T-helper 17 cell (primary cell): ENCODE measurements at places on chromosomes 11 and 22.

DNA sequence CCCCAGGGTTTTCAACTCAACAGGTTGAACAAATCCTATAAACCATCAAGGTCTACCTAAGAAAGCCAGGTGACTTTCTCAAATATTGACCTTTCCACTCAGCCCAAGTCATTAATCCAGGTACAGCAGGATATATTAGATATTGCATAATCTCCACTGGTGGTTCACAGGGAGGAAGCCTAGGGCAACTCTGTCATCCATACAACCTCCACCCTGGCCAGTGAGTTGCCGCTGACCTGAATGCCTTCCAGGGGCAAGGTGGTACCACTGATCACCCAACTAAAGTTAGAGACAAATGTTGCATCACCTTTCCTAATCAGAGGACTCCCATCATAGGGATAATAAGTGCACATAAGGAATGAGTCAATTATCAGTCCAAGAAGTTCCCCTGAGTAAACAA lies 22.9 kb downstream of the GUCD1 start:
- DNase-seq = no peak

DNA sequence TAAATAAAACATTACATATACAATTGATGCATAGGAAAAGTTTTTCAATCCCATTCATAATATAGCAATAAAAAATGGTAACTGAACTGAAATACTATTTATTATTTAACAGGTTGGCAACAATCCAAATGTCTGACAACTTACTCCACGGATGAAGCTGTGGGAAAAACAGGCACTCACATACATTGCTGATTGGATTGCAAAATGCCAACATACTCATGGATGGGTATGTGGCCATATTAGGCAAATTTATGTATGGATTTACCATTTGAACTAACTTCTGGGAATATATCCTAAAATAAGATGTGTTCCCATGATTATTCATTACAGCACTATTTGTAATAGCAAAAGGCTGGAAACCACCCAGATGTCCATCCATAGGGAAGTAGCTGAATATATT lies 3.2 kb upstream of the BIRC2 start:
- DNase-seq = no peak

- no peak for DNase-seq
Observed at GRCh38 chr22:19605508-19606331, 81.5 kb upstream of the CLDN5 start.

DNA sequence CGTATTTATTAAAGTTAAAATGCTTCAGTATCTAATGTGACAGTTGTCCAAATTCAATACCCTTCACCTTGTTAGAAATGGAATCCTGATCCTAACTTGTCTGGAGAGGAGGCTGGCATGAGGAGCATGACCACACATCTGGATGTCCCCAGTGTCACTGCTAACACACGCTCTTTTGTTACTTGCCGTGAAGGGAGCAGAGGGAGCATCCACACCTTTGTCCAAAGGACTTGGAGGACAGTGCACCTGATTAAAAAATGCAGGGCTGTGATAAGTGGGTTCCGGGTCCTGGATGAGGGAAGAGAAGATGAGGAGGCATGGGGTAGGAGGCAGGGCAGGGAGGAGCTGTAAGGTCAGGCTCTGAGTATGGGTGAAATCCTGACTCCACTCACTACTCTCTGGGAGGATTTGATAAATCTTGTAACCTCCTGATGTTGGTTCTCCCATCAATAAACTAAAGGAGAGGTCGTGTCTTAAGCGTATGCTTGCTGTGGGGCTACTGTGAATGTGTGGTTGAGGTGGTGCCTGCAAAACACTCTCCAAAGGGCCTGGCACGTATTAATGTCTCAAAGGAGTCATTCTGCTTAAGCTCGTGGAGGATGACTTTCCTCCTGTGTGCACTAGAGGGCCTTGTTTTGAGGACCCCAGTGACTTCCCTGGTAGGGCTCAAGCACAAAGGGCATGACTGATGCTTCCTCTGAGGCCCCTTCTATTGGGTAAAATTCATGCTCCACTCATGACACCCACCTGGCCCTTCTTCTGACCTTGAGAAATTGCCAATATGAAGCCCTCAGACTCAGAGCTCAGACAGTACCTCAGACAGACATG lies 16.8 kb upstream of the IGLL5 start:
- no peak for DNase-seq

- no peak for DNase-seq
Observed at GRCh38 chr11:102266099-102266498, 51.2 kb upstream of the BIRC3 start.

DNA sequence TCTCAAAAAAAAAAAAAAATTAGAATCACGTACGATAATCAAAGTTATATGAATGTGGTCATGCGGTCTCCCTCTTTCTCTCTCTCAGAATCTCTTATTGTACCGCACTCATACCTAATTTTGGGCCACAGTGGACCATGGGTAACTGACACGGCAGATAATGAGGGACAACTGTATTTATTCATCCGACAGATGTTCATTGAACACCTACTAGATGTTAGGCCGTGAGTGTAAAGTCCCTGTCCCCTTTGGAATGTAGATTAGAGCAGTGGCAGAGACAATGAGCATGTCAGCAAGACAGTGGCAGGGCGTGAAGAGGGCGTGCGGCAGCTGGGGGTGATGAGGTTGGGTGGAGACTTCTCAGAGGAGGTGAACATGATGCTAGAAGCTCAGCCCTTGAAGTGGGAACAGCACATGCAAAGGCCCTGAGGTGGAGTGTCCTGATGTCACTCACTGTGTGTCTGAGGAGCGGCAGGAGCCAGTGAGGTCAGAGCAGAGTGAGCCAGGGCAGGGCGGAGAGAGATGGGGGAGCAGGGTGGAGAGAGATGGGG lies 25.1 kb downstream of the CACNA1I start:
- DNase-seq = no peak

GRCh38 chr11:65424205-65425104 lies 1.9 kb downstream of the NEAT1 start:
- DNase-seq = no peak

DNA sequence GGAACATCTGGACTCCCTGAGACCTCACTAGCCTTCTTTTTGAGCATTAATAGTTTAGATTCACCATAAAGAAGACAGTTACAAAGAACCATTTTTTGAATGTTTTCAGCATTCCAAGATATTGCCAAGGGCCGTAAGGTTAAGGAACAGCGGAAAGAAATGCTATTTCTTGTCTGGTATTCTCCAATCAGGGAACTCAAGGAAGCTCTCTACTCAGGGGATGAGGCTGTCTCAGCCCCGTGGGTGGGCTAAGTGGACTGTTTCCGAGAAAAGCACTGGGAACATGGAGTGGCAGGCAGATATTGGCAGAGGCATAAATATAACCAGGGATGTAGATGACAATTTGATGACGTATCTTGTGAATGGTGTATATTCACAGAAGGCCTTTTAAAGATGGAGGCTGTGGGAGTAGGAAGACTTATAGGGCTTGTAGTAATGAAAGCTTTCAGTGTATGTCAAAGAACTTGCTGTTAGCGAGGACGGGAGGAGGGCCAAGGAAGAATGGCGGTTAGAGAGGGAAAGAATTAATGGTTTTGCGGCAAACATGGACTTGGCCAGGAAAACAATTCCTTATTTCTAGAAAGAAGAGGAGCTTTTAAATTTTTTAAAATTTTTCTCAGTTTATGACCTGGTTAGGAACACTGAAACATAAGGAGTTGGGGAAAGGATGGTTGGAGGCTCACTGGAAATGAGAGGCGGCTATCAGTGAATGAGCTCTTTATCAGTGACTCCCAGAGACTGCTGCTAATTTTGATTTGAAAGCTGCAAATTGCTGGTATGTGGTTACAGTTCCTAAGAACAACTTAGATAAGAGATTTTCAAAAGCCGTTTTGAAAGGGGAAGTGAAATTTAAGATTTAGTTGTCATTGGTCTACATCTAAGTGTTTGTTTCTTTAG lies 64.6 kb downstream of the ST3GAL4 start:
- DNase-seq = no peak

- no peak for DNase-seq
Observed at GRCh38 chr22:41410311-41410751, 28.6 kb downstream of the TEF start.

GRCh38 chr22:50308597-50308935 lies 1.1 kb upstream of the PLXNB2 start:
- DNase-seq = no peak

GRCh38 chr11:2133241-2134021 lies 5.8 kb downstream of the IGF2 start:
- DNase-seq = no peak

GRCh38 chr22:25666308-25666707 lies 75.7 kb upstream of the MYO18B start:
- DNase-seq = no peak

DNA sequence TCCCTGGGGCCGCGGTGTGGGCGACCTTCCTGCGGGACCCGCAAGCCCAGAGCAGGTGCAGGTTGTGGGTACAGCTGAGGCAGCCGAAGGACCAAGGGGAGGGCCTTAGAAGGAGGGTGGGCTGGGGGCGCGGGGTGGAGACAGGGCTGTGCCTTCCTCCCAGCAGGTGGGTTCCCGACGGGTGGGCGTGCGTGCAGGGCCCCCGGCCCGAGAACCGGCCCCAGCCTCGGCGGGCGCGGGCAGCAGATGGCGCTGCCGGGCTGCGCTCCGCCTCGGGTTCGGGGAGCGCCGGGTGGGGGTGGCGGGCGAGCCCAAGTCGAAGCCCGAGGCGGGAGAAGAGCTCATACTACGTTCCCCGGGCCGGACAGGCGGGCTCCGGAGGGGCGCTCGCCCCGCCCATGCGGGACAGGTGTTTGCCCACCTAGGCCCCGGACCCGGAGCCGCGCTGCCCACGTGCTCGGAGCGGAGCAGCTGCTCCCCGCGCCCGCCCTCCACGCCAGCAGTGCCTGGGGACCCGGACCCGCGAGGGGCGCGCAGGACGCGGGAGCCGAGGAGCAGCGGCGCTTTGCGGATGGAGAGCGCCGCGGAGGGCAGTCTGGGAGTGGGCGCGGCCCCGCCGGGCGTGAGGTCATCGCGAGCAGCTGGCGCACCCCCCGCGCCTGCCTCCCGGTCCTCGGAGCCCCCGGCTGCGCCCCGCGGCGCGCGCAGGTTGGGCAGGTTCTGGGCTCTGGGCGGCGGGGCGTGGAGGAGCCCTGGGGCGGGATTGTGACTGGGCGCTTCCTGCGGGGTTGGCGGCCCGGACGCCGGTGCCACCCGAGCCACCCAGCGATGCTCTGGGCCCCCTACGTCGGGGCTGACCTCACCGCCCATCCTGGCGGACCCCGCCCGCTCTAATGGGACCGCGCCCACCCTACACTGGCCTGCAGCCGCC lies 25.3 kb downstream of the DUSP8 start:
- peak; percentile 39 for DNase-seq

DNA sequence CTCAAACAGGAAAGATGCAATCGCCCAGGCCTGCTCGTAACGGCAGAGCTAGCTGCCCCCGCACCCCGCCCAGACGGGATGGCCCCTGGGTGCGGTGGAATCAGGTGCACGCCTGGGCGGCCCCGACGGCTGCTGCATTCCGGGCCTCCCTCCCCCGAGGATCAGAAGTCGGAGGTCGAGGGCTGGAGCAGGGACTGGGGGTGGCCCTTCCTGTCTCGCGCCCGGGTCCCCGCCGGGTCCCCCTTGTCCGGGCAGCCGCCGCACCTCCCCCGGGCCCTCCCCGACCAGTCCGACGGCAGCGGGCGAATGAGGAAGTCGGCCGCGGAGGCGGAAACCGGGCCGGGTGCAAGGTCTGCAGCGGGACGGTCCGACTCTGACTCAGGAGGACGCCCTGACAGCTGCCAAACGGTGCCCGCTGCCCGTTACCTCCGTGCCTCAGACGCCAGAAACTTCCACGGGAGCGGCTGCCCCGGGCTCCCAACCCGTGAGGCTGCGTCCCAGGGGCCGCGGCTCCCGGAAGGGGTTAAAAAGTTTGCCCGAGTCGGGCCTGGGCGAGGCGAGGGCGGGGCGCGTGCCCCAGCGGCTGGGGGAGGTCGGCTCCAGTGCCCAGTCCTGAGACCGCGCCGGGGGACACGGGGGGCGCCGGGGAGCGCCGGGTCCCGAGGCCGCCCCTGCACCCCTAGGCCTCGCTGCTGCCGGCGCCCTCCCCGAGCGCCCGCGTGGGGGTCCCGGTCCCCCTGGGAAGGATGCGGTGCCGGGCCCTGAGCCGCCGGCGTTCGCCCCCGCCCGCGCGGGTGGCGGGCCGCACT lies 663 bp downstream of the MYH9 start:
- DNase-seq = peak; percentile 29

DNA sequence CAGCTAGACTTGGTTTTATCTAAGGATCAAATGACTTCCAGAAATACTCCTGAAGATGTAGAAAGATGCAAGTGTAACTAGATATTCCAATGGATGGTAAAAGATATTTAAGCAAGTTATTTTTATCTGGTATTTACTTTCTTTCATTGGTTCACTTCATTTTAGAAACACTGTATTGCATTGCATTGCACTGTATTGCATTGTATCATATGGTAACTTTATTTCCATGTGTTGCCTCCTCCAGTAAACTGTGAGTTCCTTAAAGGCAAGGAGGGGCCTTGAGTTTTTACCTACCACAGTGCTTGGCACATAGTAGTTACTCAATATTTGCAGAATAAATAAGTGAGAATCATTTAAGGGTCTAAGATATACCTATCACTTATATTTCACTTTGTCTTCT lies 31.8 kb upstream of the FLI1 start:
- DNase-seq = no peak

DNA sequence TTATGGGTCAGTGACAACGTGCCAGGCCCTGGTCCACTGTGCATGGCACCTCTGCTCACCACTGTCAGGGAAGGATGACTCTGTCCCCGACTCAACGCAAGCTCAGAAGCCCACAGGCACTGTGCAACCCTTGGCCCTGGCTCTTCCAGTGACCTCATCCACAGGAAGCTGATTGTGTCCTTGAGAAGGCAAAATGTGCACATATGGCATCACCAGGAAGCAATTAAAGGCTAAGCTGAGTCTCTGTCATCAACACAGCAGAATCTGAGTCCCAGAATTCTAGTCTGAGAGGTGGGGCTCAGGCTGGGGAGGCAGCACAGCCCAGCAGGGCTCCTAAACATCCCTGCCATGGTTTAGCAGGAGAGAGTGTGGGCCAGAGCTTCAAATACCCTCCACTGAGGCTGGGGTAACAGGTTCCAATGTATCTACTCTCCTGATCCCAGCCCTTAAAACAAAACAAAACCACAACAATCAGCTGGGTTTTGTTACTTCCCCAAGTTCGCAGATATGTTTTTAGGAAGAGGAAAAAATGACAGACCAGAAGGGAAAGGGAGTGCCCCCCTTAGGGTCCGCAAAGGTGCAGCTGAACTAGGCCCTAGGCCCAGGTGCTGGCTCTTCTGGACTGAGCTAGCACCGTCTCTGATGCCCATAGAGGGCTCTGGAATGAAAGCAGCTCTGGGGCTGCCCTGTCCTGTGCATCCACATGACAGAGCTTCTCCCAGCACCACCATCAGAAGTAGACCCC lies 33.5 kb upstream of the GNAZ start:
- DNase-seq = no peak

DNA sequence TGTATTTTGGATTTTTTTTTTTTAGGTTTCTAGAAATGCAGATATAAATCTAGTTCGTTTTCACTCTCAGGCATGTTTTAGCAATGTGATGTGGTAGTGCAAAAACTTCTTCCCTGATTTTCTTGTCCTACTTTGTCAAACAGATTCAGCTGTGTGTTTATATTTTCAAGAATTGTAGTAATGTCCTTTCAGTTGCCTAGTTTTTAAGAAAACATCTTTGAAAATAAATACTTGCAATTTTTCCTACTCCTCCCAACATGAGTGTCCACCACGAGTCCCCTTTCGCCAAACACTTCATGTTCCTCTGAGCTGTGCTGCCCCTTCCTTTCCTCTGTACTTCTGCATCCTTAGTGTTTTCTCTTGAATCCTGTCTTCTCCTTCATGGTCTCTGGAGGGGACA lies 686.9 kb downstream of the NTM start:
- DNase-seq = no peak

- DNase-seq = no peak
Observed at GRCh38 chr11:120489799-120490198, 21.7 kb upstream of the GRIK4 start.

- no peak for DNase-seq
Observed at GRCh38 chr11:134372536-134372935, 39.5 kb downstream of the B3GAT1 start.

- no peak for DNase-seq
Observed at GRCh38 chr11:3000032-3000961, 8.2 kb upstream of the NAP1L4 start.
